SJSA1 (cell line): ENCODE measurements at places on chromosomes 12 and 14. TPM values are rescaled to one million over a fixed set of nuclear protein-coding genes. Genes with fewer than 3 reads are reported as not detected.

RBP5 gene
- total RNA-seq, result not detected in 2 replicates

PPP2R5E gene
- 8.7 and 15.6 TPM in 2 replicates for total RNA-seq

CLEC4D gene
- not detected in 2 replicates for total RNA-seq

SOAT2 gene
- not detected in 2 replicates for total RNA-seq

FOXA1 gene
- total RNA-seq, result 0.87 TPM in 1 of 2 replicates, not detected in the other

GRCh38 chr14:76236172-76237130 lies 84.7 kb downstream of the GPATCH2L start:
- no peak for DNase-seq

GDF3 gene
- total RNA-seq, result not detected in 2 replicates

GRCh38 chr14:81222126-81222525 lies 1.4 kb upstream of the GTF2A1 start:
- no peak for DNase-seq

LRP1-AS gene
- not detected in 2 replicates for total RNA-seq

HOXC12 gene
- 8.6 and 11.0 TPM in 2 replicates for total RNA-seq

CLEC4E gene
- total RNA-seq, result not detected in 2 replicates

DNA sequence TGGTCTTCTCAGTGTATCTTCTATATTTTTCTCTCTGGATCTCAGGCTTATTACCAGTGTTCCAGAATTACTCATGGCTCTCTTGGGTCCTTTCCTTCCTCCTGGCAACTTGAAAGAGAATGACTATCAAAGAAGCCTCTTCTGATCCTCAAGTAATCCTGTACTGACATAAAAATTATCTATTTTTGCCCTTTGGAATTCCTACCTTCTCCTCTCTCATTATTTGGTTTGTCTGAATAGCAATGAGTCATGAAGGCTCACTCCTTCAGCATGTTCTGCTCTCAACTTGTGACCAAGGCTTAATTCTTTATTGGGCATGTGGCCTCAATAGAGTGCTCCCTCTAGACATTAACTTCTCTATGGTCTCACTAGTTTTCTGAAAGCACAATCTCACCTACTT lies 553.6 kb upstream of the ATP2B1 start:
- DNase-seq, result no peak

DNA sequence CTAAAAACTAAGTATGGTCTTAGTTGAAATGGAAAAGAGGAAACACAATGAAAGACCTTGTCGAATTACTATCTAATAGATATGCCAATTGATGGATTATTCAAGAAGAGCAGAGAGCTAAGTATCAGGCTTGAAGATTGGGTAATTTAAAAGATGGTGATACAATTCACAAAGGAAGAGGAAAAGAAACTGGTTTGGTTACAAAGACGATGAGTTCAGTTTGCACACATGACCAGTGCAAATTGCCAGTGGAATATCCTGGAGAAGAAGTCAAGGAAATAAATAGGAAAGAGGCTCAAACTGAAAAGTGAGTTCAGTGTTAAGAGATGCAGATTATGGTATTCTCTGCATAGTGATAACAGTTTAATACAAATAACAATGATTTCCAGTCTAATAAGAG lies 2.5 kb upstream of the RAP1B start:
- DNase-seq, result no peak

TCL1B gene
- not detected in 2 replicates for total RNA-seq

DNA sequence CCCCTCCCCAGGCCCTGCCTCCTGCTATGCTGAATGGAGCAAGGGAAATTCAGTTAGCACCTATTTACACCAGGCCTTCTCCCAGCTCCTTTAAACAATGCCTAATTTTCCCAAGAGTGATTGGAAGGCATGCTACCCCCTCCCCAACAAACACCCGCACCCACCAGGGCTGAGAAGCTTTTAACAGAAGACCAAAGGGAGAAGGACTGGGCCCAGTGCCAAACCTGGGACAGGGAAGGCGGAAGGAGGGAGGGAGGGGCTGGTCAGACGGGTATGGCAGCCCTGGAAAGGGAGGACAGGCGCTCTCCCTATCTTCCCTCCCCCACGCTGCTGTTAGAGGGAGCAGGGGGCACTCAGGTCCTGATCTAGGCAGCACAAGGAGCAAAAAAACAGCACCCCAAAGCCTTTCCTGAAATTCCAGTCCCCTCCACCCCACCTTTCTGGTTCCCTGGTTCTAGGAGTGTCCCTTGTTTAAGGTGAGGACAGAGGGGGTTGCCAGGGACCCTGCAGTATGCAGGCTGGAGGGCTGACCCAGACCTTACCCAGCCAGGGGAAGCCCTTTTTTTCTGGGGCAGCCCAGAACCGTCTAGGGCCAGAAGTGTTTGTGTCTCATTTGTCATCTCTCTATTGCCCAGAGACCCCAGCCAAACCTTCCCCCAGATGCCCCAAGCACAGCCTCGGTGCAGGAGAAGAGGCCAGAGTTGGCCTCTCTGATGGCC lies 2.4 kb upstream of the KRT8 start:
- DNase-seq, result no peak

DNA sequence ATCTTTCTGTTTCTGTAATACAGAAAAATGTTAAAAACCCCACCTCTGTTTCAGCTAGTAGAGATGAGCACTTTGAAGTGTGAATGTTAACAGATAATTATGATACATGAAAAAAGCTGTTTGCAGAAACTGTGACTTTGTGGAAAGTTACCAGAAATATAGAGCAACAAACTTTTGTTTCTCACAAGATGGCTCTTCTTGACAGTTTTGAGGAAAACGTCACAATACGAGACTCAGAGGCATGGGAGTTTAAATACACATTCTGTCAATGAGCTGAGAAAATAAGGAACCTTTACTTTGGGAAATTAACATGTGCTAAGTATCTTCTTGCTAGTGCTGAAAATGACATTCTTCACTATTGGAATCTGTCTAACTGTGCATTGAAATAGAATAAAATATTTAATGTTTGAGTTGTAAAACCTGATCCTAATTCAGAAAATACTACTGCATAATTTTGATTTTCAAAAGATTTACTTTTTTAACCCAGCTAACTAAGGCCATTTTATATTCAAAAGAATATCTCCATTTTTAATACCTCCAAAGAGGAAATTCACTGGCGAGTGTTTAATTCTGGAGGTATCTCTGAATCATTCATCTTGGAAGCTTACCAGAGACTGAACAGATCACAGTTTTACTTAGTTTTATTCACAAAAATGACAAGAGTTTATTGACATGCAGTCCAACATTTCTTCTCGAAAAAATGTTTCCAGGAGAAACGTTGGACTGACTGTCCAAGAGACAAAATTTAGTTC lies 308.9 kb upstream of the LRFN5 start:
- DNase-seq, result no peak

DNA sequence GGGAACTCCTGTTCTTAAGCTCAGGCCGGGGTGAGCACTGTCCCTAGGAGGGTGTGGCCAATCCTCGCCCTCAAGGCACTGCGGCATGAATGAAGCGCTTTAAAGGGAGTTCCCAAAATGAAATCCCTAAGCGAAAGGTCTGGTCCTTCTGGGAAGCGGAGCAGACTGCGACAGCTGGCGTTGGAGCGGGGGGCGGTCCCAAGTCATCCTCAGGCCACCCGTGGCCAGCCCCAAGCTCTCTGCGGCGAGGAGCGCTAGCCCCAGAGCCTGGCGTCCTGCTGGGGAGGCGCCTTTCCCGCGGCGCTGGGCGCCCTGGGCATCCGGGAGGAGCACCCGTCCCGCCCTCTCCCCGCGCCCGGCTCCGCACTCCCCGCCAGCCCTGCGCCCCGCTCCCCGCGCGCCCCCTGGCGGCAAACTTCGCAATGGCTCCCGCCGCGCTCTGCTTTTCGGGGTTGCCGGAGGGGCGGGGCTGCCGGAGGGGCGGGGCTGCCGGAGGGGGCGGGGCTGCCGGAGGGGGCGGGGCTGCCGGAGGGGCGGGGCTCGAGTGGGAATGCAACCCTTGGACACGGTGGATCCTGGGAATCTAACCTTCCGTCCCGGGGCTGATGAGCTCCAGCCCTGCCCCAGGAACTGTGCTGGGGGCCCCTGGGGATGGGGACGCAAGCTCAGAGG lies 25.4 kb downstream of the ZBTB42 start:
- peak; percentile 88 for DNase-seq

- DNase-seq, result no peak
These were observed 43.2 kb downstream of the RFX4 start for GRCh38 chr12:106625976-106626375.

GRCh38 chr14:46215801-46216200 lies 435.8 kb downstream of the RPL10L start:
- DNase-seq, result no peak
